ENCODE measurements at places on chromosomes 1 and 21. TPM values are rescaled to one million over a fixed set of nuclear protein-coding genes. Genes with fewer than 3 reads are reported as not detected.

Gene ARID4B
- 13.0 TPM for total RNA-seq

Gene OLIG2
- not detected for total RNA-seq

Gene MYOC
- total RNA-seq: not detected

Gene ST6GALNAC5
- total RNA-seq: 7.3 TPM

Gene FBXO44
- total RNA-seq: 5.2 TPM

Gene ASCL5
- total RNA-seq: not detected

Gene UBL4B
- total RNA-seq: not detected

Gene BCAN
- total RNA-seq: not detected

Gene RBM8A
- total RNA-seq: 284 TPM

Gene IFNGR2
- 45.4 TPM for total RNA-seq

Gene KLHDC7A
- not detected for total RNA-seq

Gene IFI44
- 115 TPM for total RNA-seq

Gene DPT
- total RNA-seq: not detected

Gene KCNK2
- 5.6 TPM for total RNA-seq

Gene ZSWIM5
- under 0.01 TPM for total RNA-seq

Gene COL6A2
- 452 TPM for total RNA-seq

Gene ADGRL2
- total RNA-seq: 1.2 TPM

Gene S100B
- not detected for total RNA-seq

Gene S100A13
- total RNA-seq: 277 TPM

Gene PTAFR
- not detected for total RNA-seq

Gene CYP4Z1
- not detected for total RNA-seq

Gene HLX
- 2.4 TPM for total RNA-seq

Gene MROH7
- not detected for total RNA-seq

Gene MAB21L3
- not detected for total RNA-seq

Gene C1orf87
- total RNA-seq: not detected

Gene AMY1A
- total RNA-seq: not detected

Gene SPATA45
- not detected for total RNA-seq

Gene SLC6A9
- total RNA-seq: 0.06 TPM

Gene LCE2A
- total RNA-seq: not detected

Gene NUDT4B
- 23.1 TPM for total RNA-seq

Gene TSTD1
- 27.3 TPM for total RNA-seq

Gene GPR25
- total RNA-seq: not detected

Gene PRPF38A
- 13.8 TPM for total RNA-seq

Gene FNDC10
- 3.3 TPM for total RNA-seq

Gene SLC6A17
- total RNA-seq: 0.23 TPM

Gene TMEM59
- total RNA-seq: 247 TPM

Gene DDR2
- total RNA-seq: 55.3 TPM

Gene C8B
- total RNA-seq: not detected

Gene LENEP
- total RNA-seq: not detected

Gene MYBPH
- total RNA-seq: 2.8 TPM

Gene PTGS2
- total RNA-seq: not detected

Gene FCRL2
- not detected for total RNA-seq

Gene SLC5A9
- total RNA-seq: not detected

Gene KIF14
- total RNA-seq: 29.7 TPM

Gene CELF3
- total RNA-seq: not detected

Gene SYCP1
- total RNA-seq: not detected

Gene PDZK1IP1
- total RNA-seq: not detected

Gene FCRL5
- not detected for total RNA-seq

Gene TFF3
- not detected for total RNA-seq

Data from LHCN-M2 (cell line).